Stimulated activated CD4-positive, alpha-beta T cell treated with anti-CD3 and anti-CD28 coated beads, Interleukin-15, amount 100 ng/mL, for 1 hour (primary cell): ENCODE measurements at places on chromosomes 6 and 20.

DNA sequence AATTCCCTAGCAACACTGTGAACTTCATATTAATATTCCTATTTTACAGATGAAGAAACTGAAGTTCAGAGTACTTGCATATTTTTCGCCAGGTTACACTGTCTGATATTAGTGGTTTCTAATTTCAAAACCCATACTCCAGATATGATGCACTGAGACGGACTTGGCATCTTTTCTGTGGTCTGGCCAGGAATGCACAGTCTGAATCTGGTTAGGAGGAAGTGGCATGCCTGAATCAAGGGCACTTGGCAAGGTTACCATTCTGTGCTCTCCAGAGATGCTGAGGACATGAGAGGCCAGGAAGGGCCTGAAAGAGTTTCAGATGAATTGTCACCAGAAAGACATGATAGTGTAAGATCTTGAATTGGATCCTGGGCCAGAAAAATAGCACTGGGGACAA, 150.1 kb downstream of the HAO1 start:
- DNase-seq = no peak

DNA sequence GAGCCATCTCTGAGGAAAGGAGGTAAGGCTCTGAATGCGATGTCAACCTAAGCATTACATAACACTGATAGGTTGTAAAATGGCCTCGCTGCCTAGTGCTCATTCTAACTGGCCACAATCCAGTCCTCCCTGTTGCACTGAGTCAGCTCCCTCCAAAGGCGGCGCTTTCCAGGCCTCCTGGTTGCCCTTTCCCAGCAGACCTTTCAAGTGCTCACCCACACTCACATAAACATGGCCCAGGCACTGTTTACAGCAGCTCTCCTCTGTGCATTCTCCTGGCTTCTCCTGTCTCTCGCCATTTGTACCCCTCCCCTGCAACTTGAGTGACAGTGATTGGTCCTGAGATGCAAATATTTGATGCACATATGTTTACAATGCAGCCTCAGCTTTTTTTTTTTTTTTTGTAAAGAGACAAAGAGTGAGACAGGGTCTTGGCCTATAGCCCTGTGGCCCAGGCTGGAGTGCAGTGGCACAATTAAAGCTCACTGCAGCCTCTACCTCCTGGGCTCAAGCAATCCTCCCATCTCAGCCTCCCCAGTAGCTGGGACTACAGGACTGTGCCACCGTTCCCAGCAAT, 36.8 kb upstream of the PRND start:
- DNase-seq = no peak

DNA sequence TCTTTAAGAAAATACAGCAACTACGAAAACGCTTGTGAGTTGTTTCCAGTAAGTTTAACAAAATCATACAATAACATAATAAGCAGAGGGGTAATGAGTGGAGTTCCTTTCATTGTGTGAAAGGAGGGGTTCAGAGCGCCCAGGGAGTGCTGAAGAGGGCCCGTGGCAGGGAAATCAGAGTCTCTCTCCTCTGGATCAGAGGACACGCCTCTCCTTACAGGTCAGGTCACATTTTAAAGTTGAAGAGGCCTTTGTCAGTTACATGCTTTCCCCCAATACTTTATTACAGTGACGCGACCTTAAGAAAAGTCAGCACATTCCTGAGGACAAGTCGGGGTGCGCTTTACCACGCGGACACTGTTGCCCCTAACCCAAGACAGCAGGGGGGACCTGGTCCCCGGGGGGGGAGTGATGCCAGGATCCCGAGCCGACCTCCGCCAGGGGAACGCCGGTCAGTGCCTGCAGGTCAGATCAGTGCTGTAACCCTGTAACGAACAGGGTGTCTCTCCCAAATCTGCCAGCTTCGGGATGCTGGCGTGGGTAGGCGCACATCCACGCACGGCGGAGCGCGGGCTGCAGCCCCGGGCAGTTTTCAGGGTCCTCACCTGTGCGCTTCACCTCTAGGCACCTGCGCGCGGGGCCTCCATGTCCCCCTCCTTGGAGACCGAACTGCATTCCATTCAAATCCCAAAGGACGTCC, 848 bp downstream of the DACT2 start:
- DNase-seq = no peak

GRCh38 chr6:7148100-7148822, 40.5 kb downstream of the RREB1 start:
- no peak for DNase-seq
